ENCODE measurements at places on chromosomes 2 and 18. TPM values are rescaled to one million over a fixed set of nuclear protein-coding genes. Genes with fewer than 3 reads are reported as not detected.

The ABCA12 gene
- total RNA-seq = under 0.01 TPM

The FLACC1 gene
- total RNA-seq = 1.3 TPM

The WDSUB1 gene
- total RNA-seq = 15.2 TPM

The HOXD4 gene
- not detected for total RNA-seq

The CNGA3 gene
- total RNA-seq = under 0.01 TPM

The MC2R gene
- total RNA-seq = not detected

The ZNF513 gene
- 7.7 TPM for total RNA-seq

The IL36G gene
- not detected for total RNA-seq

The TMEM169 gene
- 0.26 TPM for total RNA-seq

The ARHGAP15 gene
- not detected for total RNA-seq

The CXCR1 gene
- not detected for total RNA-seq

The POTEI gene
- total RNA-seq = not detected

The MBOAT2 gene
- total RNA-seq = 36.0 TPM

The NR4A2 gene
- total RNA-seq = 0.17 TPM

The REG1B gene
- total RNA-seq = not detected

The TMEM247 gene
- total RNA-seq = not detected

The GALNT14 gene
- 0.83 TPM for total RNA-seq

The SH2D6 gene
- 2.1 TPM for total RNA-seq

The XDH gene
- under 0.01 TPM for total RNA-seq

The SCN2A gene
- 2.1 TPM for total RNA-seq

The GPR35 gene
- 1.2 TPM for total RNA-seq

The MAP2 gene
- total RNA-seq = 51.0 TPM

The ANKRD29 gene
- 6.9 TPM for total RNA-seq

The CCDC141 gene
- total RNA-seq = 0.17 TPM
